ENCODE measurements at places on chromosomes 3 and 15. TPM values are rescaled to one million over a fixed set of nuclear protein-coding genes. Genes with fewer than 3 reads are reported as not detected.

Gene CCDC9B
- total RNA-seq: 3.5 TPM

Gene OR5K2
- total RNA-seq: not detected

Gene CLDN16
- total RNA-seq: not detected

Gene CILP
- total RNA-seq: 58.0 TPM

Gene LMAN1L
- total RNA-seq: not detected
